ENCODE measurements at places on chromosomes 6 and 20.

DNA sequence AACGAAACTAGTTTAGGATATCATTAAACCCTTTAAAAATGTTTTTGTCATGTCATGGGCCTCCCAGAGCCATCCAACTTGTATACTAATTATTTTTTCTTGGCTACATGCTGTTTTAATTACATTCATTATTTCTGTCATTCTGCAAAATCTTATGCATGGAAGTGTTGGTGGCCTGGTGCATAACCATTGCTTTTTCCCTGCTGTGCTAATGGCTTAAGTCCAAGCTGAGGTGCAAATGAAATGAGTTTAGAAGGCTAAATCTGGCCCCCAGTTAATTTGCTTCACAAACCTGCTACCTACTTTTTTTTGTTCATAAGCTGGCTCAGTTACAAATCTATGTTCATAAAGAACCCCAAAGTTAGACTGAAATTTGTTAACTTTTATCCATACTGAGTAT lies 1249.9 kb downstream of the EPHA7 start:
- no peak for DNase-seq

GRCh38 chr6:22888163-22888752 lies 318.9 kb downstream of the HDGFL1 start:
- DNase-seq: no peak

GRCh38 chr6:97689078-97689754 lies 406.2 kb upstream of the MMS22L start:
- no peak for DNase-seq

- DNase-seq: no peak
These were observed 56.8 kb downstream of the UTRN start for GRCh38 chr6:144341831-144342527.

- DNase-seq: no peak
These were observed 22.9 kb downstream of the FAM110A start for GRCh38 chr20:856361-856775.

- no peak for DNase-seq
These were observed 20.7 kb downstream of the SYNJ2 start for GRCh38 chr6:158002249-158002950.

- DNase-seq: no peak
These were observed 84.0 kb upstream of the EYA2 start for GRCh38 chr20:46810448-46811223.

Measured in NCI-H2107 (cell line).